Spleen (tissue), 13 donors: ENCODE measurements at places on chromosomes 5 and 9. TPM values are rescaled to one million over a fixed set of nuclear protein-coding genes. Genes with fewer than 3 reads are reported as not detected.

Gene PALM2AKAP2
- 1.2 TPM for total RNA-seq

Gene TARS1
- 42.9 TPM for total RNA-seq

Gene SVEP1
- total RNA-seq = 32.1 TPM

Gene LCN9
- total RNA-seq = not detected

Gene PCDHA4
- 0.26 TPM for total RNA-seq

Gene TXNDC8
- total RNA-seq = not detected

Gene RUFY1
- 72.2 TPM for total RNA-seq

Gene CRAT
- total RNA-seq = 24.6 TPM

Gene YIPF5
- 34.1 TPM for total RNA-seq

Gene NMUR2
- not detected for total RNA-seq

Gene SPATA31D4
- total RNA-seq = not detected

Gene PTPRD
- total RNA-seq = 7.3 TPM

Gene IL5
- not detected for total RNA-seq

Gene NR6A1
- 3.0 TPM for total RNA-seq

Gene THBS4
- total RNA-seq = 0.57 TPM

Gene C9orf152
- total RNA-seq = not detected

Gene NPR3
- total RNA-seq = 28.6 TPM

Gene C6
- not detected for total RNA-seq

Gene EFNA5
- total RNA-seq = 3.7 TPM

Gene GMCL2
- total RNA-seq = not detected

Gene CARTPT
- not detected for total RNA-seq

Gene GPR150
- total RNA-seq = not detected

Gene GHR
- 11.5 TPM for total RNA-seq

Gene PHF24
- total RNA-seq = 0.26 TPM

Gene ADAMTSL1
- 4.6 TPM for total RNA-seq

Gene GLRX
- 91.3 TPM for total RNA-seq

Gene FCN2
- total RNA-seq = 2.0 TPM

Gene CCDC187
- 0.11 TPM for total RNA-seq

Gene MEF2C
- 129 TPM for total RNA-seq

Gene KDM4C
- total RNA-seq = 64.2 TPM

Gene CYLC2
- total RNA-seq = not detected

Gene KIAA1958
- 8.0 TPM for total RNA-seq

Gene LRRC14B
- not detected for total RNA-seq

Gene FGF10
- total RNA-seq = not detected

Gene SHC3
- not detected for total RNA-seq

Gene TMOD1
- 5.8 TPM for total RNA-seq

Gene MED10
- 31.9 TPM for total RNA-seq

Gene FBLL1
- total RNA-seq = not detected

Gene IL11RA
- total RNA-seq = 34.1 TPM

Gene SLC23A1
- total RNA-seq = 1.7 TPM

Gene ARHGEF28
- 10.2 TPM for total RNA-seq
